ENCODE measurements at places on chromosomes 1 and 21. TPM values are rescaled to one million over a fixed set of nuclear protein-coding genes. Genes with fewer than 3 reads are reported as not detected.

- no peak for DNase-seq
Measured at GRCh38 chr21:26389971-26390641, 183.0 kb downstream of the CYYR1 start.

Gene CRP
- not detected for total RNA-seq

DNA sequence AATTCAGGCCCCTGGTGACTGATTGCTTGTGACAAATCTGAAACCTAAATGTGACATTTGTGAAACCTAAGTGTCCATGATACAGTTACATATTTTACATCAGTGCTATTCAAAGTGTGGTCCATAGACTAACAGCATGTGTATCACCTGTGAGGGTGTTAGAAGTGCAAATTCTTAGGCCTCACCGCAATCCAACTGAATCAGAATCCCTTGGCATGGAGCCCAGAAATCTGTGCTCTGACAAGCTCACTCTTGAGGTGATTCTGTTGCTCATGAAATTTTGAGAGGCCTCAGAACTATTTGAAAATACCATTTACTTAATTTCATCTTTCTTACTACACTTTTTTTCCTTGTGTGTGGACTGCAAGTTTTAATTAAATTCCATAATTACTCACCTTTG is 587.9 kb downstream of the ADGRL2 start:
- no peak for DNase-seq

Gene KCNT2
- total RNA-seq: 34.9 TPM

DNA sequence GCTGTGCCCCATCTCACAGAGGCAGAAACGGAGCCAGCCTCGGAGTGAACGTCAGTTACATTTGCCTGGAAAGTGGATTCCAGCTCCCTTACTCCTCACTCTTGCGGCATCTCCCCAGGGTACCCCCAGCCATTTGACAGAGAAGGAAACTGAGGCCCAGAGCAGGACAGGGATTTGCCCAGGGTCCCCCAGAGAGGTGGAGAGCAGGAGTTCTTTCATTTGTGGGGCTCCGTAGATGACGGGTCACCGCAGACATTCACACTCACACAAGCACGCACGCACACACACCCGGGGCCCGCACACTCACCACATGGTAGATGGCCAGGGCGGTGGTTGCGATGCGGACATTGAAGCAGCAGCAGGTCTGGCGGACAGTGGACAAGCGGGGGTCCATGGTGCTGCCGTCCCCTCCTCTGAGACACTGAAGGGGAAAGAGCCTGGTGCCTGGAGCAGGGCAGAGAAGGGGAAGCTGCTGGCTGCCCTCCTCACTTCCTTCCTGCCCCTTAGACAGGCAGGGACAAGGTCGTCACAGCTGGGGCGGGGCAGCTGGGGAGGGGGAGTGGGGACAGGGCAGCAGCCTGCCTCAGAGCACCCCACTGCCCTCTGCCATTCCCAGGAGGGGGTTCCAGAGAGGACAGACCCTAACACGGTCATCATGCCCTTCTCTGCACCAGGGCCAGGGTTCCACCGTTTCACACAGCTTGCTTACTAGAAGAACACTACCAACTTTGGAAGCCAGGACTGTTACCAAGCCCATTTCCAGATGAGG is at the start of gene LAPTM5:
Gene LAPTM5, minus strand, starts transcription at position 423 of the 769 bp plus-strand sequence. Its CDS starts 29 bp downstream, at position 394.
- DNase-seq: no peak

GRCh38 chr1:244137725-244138124 is 86.6 kb downstream of the ZBTB18 start:
- DNase-seq: no peak

GRCh38 chr1:21909286-21909759 is 27.8 kb downstream of the HSPG2 start:
- peak; percentile 63 for DNase-seq

GRCh38 chr1:164466001-164466421 is 93.0 kb upstream of the PBX1 start:
- DNase-seq: no peak

DNA sequence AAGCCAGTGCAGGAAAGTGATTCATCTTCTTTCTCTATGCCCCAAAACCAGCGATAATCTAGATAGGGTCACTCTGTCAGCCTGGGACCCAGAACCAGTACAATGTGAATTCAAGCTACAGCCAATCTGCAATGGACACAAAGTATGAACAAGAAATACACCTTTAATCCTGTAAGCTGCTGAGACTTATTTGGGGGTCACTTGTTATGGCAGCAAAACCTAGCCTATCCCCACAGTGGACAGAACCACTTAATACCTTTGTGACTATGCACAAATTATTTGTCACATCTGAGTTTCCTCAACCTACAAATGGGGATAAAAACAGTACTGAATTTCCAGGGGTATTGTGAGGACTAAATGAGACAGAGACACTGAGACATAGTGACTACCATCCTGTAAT is 50.0 kb downstream of the TMCO4 start:
- DNase-seq: no peak
